Stimulated activated CD4-positive, alpha-beta T cell treated with anti-CD3 and anti-CD28 coated beads, Interleukin-12 subunit alpha, Interleukin-12 subunit beta, amount 100 ng/mL, for 48 hours (primary cell): ENCODE measurements at places on chromosomes 2 and 18.

DNA sequence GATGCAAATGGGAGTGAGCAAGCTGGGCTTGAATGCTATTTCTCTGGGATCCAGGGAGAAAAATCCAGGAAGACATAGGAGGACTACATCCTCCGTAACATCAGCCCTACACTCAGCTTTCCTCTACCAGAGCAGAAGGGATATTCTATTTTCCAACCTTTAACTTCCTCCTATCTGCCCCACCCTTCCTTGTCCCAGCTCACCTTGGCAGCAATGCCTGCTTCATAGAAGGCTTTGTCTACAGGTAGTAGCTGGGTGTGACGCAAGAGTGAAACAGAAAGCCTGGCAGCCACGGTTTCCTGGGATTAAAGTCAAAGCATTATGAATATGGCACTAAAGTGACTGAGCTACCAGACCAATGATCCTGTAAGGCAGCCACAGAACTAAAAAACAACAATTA is 3.9 kb downstream of the KRTCAP3 start:
- DNase-seq: no peak

DNA sequence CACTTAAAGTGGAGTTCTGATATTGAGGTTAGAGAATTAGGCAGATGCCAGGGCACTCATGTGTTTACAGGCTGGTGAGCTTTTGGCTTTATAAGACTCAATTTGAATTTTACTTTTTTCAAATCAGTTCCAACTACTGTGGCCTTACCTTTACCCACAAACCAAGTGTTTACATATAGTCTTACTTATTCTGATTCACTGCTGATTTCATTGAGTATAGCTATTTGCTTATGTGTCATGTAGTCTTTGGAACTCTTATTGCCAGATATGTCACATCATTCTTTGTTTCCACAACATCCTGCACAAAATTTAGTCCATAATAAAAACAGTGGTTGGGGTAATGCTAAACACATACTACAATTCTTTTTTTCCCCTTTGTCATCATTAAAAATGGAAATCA is 96.5 kb downstream of the XIRP2 start:
- DNase-seq: no peak

DNA sequence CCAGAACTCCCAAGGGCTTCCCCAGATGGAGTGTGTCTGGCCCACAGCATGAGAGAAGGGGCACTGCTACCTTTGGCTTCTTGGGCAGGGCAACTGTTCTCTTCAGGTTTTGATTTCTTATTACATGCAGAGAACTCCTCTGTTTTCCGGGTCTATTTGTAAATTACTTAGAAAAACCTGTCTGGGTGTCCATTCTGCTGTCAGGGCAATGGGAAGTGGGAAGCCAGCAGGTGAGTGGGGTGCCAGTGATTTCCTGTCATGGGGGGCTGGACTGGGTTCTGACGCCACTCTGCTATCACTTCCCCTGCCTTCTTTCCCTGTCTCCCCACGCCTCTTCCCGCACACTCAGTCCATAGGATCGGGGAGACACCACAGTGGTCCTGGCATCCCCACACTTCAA is 58.0 kb upstream of the LGALSL start:
- DNase-seq: no peak

DNA sequence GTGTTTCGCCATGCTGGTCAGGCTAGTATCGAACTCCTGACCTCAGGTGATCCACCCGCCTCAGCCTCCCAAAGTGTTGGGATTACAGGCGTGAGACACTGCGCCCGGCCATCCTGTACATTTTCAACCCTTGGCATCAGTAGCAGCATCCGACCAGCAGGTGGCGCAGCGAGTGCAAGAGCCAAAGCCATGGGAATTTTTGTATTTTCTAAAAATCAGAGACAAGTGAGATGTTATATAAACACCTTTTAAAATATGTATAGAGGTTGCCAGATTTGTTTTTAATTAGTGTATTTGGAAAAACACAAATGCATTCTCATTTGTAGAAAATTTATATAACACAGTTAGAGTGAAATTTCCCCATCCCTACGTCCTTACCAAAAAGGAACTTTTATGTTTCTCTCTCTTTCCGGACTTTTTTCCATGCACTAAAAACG is 36.8 kb downstream of the MOGAT1 start:
- peak; percentile 65 for DNase-seq

DNA sequence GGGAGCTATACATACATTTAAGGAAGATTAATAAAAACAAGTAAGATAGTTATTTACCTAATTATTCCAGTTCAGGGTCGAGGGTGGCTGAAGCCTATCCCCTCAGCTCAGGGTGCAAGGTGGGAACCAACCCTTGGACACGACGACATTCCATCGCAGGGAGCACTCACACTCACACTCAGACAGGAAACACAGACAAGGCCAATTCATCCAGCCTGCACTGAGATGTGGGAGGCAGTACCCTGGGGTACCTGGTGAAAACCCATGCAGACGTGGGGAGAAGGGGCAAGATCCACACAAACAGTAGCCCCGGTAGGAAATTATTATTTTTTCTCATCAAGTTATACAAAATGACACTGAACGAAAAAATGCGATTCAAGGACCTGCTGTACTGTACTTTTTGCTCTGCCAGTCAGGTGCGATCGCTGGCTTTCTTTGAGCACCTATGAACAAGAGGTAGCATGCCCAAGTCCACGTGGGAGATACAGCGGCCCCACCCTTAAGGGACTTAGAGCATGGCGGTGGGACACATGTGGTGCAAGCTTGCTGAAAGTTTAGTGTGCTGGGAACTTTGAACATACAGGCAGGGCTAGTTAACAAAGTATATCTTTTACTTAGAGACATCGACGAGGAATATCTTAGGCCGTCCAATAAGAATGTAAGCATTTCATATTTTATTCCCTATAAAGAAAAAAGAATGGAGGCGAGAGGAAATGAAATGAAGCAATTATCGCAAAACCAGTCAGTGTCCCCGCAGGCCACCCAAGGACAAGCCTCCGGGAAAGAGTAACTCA is 624 bp downstream of the METTL8 start:
- peak; percentile 45 for DNase-seq

DNA sequence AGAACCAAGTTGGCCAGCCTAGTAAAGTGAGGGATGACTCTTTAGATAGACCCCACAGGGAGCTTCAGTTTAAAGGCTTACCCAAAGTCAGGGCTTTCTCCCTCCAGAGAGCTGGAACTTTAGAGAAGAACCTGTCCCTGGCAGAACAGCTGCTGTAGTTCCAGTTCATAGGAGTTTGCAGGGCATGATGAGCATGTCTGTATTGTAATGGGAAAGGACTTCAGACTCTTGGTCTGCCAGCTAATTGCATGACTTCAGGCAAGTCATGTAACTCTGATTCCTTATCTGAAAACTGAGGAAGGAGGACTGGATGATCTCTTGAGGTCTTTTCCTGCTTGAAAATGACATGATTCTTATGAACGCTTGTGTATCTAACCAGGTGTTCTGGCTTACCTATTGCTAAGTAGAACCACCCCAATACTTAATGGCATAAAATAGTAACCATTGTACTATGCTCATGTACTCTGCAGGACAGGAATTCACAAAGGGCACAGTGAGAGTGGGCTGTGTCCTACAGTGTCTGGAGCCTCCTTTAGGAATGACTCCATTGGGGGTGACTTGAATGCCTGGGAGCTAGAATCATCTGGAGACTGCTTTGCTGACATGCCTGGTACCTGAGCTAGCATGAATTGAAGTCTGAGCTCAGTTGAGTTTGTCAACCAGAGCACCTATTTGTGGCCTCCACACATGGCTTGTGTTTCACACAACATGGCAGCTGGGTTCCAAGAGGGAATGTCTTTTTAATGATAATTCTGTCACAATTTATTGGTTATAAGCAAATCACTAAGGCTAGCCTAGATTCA is 18.9 kb downstream of the SP5 start:
- no peak for DNase-seq

DNA sequence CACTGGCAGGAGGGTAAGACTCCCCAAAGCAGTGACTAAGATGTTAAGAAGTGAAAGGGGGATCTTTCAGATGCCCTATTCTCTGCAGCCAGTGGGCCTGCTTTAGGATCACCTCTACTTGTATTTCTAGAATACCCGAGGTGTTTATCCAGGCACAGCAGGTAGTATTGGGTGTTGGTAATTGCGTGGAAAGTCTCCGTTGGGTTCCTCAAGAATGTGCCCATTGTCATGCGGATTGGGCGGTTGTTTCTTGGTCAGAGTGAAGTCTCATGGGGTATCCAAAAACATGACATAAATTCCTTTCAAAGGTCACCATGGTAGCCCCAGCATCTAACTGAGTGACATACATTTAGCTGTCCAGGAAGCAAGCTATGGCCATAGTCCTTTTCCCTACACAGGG is 308.8 kb downstream of the RPIA start:
- DNase-seq: no peak

GRCh38 chr2:69911985-69912563 is 2.8 kb upstream of the MXD1 start:
- no peak for DNase-seq

DNA sequence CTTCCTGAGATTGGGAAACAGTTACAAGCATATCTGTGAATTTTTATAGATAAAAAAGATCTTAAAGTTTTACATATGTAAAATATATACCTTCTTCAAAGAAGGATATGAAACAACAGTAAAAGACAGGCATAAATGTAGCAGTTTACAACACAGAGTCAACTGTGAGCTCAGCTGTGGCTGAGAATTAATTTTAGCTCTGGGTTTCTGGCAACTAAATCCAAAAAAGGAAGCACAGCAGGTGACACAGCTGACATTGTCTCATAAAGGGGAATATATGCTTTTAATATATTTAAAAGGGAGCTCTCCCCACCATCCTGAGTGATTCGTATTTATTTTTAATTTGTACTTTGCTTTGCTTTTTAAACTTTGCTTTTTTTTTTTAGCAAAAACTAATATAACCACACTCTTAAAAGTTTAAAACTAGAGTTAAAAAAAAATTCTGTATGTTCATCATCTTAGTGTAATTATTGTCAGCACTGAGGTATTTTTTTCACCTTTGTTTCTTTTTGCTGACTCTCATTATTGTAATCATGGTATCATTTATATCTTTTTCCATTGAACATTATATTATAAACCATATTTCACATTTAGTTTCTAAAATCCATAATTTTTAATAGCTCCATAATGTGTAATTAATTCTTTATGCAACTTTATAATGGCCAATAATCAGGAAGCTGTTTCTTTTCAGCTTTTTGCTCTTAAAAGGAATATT is 6.7 kb downstream of the TUBB6 start:
- DNase-seq: no peak

GRCh38 chr2:208799397-208799796 is 392.8 kb downstream of the PTH2R start:
- no peak for DNase-seq

DNA sequence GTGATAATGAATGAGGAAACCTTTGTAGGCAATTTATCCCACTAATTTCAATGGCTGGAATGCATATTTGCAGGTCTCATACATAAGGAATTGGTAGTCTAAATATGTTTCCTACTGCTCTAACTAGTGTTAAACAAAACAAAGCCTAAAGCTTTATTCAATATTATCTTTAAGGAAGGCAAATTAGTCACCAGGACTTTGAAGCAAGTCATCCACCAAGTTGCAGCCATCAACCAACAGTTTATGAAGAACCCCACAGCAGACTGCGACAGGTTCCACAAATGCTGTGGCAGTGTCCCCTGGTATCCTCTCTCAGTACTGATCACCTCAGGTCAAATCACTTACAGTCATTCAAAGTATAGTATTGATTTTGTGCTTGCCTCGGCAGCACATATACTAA is 181.5 kb upstream of the ZFP36L2 start:
- DNase-seq: no peak

DNA sequence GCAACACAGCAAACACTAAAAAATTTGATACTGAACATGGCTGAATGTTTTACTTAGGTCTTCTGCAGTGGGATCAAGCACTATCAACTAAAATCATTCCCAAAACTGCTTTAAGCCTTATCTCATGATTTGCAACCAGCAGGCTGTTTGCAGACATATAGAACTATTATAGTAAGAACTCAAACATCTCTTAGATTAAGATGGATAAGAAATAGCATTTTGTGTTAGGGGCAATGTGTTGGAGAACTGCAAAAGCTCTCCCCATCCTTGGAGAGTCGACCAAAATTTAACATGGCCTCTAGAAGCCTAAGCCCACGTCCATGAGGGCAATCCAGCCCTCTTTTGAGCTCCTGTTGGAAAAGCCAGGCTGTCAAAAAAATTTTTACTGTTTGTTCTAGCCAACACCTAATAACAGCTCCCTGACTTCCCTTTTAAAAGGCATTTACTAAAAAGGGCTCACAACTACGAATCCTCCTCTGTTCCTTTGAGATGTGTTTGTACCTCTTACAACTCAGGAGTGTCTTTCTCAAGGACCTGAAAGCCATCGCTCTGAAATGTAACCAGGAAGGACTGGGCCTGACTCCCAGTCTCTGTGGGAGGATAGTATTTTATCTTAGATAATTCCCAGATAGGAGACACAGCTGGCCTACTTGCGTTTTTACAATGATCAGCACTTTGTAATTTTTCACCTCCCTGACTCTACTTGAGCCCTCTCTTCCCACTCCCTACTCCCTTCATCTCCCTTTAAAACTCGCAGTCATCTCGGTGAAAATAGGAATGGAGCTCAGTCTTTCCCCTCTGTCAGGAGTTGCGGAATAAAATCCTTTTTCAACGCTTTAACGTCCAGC is 1.4 kb downstream of the KRCC1 start:
- DNase-seq: no peak

DNA sequence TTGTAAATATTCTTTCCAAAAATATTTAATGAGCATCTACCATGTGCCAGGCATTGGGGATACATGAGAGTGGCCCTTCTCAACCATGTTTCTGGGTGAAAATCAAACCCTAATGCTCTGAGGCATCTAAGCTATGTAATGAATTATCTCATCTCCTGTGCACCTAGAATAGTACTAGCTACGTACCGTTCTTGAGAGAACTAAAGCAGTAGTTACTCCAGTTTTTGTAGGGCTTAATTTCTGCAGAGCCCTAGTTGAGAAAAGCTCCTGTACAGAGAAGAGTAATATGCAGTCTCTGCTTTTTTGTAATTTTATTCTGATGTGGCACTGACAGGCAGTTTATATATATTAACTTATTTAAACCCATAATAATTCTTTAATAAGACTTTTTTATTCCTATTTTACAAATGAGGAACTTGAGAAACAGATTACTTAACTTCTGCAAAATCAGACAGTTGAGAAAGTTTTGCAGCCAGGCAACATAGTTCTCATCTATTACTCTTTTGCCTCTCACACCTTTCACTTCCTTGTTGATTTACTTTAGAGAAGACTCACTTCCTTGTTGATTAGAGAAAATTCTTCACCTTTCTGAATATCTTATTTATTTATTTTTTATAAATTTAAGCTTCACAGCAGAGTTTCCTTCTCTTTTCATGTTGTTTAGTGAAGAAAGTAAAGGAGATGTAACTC is 3.1 kb downstream of the SPOPL start:
- DNase-seq: no peak

- DNase-seq: no peak
Measured at GRCh38 chr2:10224734-10225133, 78.0 kb upstream of the HPCAL1 start.

DNA sequence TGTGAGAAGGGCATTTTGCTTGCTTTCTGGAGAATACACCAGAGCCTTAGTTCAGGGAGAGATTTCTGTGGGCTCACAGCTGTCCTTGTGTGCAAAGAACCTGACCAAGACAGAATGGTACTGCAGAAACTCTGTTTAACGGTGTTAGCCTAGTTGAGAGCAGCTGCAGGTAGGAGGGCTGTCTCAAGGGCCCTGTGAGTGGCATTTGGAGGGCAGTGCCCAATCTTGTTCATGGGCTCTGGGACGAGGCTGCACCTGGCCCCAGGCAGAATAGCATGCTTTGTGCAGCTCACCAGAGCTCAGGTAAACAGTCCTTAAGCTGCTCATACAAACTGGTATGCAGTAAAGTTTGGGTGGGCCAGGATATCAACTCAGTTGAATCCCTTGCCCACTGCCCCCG is 16.9 kb upstream of the RGPD4 start:
- DNase-seq: no peak

- DNase-seq: peak; percentile 22
Measured at GRCh38 chr18:49161627-49162026, 210.9 kb upstream of the SMAD7 start.
